HFFc6 (cell line): ENCODE measurements at places on chromosomes 2 and 18.

DNA sequence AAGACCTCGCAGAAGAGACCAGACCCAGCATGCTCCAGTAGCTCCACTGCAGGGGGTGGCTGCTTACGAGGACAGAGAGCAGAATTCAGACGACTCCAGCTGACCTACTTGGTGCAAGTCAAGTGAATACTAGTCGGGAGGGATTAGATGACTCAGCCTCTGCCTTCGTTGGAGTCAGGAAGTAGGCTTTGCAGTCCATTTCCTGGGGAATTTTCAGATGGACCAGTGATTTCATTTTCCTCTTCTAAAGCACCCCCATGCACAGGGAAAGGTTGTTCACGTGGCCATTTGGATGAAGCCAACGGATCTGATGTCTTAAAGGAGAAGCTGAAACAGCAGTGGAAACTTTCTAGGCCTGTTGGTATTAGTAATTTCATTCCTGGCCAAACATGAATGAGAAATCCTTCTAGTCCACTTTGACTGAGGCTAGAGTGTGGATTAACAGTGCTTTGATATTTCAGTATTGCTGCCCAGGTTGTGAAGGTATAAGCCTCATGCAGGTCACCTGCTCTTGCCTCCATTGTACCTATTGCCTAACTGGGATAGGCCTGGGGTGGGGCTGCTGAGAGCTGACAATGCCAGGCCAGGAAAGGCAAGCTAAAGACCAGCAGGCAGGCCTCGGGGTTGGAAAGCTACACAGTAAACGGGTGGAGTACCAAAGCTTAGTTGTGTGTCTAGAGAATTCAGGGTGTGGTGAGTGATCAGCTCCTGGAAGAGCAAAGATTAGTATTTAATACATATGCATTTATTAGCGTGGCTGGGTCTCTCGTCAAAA lies 117.6 kb upstream of the FOSL2 start:
- DNase-seq = peak; percentile 93

DNA sequence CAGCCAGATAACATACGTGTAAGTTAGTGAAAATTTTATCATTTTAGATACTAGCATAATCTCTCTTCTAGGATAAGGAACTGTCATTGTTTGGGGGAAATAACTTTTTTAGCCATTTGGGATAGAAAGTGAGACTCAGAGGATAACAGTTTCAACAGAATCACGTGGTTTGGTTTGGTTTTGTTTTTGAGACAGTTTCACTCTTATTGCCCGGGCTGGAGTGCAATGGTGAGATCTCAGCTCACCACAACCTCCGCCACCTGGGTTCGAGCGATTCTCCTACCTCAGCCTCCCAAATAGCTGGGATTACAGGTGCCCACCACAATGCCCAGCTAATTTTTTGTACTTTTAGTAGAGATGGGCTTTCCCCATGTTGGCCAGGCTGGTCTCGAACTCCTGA lies 323.2 kb upstream of the MEIS1 start:
- no peak for DNase-seq

DNA sequence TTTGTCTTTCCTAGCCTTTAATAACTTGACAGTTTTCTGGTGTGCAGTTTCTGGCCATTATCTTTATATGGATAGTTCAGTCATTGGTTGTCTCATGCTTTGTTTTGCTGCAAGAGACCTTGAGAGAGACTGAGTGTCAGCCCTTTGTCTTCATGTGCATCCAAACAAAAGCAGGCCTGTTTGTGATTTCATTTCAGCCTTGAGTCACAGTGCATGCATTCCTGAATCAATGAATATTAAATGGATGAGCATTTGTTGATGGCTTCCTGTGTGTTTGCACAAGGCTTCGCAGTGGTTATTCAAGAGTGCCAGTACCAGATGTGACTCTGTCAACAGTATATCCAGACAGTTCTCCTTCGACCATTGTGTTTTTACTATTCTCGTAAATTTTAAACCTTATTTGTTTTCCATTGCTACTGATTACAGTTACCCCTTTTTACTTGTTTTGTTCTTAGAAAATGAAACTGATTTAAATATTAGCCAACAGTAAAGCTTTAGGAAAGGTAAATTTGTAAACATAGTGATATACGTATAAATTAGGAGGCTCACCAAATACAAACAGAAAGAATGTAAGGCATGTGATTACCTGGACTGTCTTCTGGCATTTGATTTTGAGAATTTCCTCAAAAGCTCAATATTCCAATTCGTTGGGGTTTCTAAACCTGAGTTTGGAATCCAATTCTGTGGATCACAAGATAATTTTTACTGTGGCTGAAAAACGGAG lies 319.8 kb downstream of the CTNNA2 start:
- DNase-seq = no peak

- no peak for DNase-seq
Measured at GRCh38 chr2:6872394-6872793, 5.2 kb upstream of the RSAD2 start.

DNA sequence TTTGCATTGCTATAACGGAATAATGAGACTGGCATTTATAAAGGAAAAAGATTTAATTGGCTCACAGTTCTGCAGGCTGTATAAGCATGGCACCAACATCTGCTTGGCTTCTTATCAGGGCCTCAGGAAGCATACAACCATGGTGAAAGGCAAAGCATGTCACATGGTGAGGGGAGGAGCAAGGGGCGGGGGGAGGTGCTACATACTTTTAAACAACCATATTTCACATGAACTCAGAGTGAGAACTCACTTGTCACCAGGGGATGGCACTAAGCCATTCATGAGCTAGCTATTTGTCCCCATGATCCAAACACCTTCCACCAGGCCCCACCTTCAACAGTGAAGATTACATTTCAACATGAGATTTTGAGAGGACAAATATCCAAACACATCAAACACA lies 188.7 kb downstream of the MBD5 start:
- no peak for DNase-seq

GRCh38 chr2:8215159-8215863 lies 466.5 kb upstream of the ID2 start:
- no peak for DNase-seq

DNA sequence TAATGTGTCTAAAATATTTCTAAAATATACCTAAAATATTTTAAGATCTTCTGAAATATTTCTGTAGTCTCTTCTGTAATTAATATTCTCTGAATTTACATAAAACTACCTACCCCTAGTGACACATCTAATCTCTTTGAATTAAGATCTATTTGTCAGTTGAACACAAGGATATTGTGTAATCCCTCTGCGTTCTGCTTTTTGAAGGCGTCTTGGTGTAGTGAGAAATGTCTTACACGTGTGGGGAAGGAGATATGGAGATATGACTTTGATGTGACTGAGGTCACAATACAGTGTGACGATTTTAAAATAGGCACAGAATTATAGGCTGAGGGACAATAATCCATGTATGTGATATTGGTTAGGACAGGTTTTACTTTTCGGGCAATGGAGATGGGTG lies 79.8 kb downstream of the DOK6 start:
- no peak for DNase-seq

- DNase-seq = no peak
Measured at GRCh38 chr2:10209406-10209935, 86.9 kb downstream of the RRM2 start.

DNA sequence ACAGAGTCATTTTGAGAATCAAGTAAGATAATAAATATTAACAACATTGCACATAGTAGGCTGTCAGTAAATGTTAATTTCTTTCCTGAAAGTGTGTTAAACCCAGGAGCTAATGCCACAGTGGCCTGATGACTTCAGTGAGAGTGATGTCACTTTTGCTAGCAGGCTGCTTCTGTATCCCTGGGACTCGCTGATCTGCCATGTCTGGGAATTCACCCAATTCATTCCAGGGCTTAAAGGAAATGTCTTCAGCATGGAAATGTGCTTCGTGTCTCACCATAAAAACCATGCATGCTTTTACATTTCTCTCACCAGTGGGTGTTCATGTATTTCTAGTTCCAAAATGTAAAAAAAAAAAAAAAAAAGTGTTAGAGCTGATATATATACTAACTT lies 56.8 kb upstream of the MAPRE3 start:
- DNase-seq = peak; percentile 46

GRCh38 chr2:36420569-36421181 lies 65.1 kb downstream of the CRIM1 start:
- no peak for DNase-seq
